ENCODE measurements at places on chromosomes 3 and 15.

DNA sequence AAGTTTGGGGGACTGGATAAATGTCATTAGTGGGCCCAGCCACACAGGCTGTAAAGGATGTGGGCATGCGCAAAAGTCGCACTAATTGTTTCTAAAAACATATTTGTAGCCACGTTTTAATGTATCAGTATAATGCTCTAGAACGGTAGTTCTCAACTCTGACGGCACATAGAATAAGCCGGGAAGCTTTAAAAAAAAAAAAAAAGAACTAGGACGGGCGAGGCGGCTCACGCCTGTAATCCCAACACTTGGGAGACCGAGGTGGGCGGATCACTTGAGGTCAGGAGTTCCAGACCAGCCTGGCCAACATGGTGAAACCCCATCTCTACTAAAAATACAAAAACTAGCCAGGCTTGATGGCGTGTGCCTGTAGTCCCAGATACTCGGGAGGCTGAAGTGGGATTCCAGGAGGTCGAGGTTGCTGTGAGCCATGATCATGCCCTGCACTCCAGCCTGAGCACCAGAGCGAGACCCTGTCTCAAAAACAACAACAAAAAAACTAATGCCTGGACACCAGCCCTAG, 618 bp upstream of the MON1A start:
- DNase-seq: no peak

- no peak for DNase-seq
These were observed 126.4 kb downstream of the IMPG2 start for GRCh38 chr3:101193957-101194356.

DNA sequence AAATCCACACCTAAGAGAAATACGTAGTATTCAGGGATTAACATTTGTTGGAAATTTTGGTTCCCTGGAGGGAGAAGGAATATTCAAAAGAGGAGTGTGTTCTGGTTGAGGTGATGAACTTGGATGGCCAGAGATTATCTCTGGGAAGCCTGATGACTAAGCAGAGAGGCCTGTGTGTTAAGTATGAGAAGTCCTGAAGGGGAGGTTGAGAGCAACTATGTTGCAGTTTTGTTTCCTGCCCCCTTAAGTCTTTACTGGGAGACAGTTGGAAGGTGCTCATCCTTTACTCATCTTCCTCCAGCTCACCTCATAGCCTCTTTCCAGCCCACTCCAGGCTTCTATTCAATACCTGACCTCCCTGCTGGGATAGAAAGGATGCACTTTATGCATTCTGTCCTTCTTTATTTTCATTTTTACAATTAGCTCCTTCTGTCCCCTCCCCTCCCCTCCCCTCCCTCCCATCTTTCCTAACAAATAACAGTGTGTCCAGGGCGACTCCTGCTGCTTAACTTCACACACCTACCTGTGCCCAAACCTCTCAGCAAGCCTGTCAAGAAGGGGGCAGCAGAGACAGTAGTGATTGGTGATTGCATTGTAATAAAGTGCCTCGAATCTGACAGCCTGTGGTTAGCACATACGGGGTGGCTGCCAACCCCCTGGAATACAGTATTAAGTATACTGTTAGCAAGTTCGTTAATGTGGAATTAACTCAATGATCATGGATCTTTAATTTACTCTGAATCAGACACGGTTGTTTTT, 11.9 kb downstream of the RAP2B start:
- DNase-seq: no peak

- DNase-seq: no peak
These were observed 88.1 kb upstream of the THRB start for GRCh38 chr3:24582431-24583403.

DNA sequence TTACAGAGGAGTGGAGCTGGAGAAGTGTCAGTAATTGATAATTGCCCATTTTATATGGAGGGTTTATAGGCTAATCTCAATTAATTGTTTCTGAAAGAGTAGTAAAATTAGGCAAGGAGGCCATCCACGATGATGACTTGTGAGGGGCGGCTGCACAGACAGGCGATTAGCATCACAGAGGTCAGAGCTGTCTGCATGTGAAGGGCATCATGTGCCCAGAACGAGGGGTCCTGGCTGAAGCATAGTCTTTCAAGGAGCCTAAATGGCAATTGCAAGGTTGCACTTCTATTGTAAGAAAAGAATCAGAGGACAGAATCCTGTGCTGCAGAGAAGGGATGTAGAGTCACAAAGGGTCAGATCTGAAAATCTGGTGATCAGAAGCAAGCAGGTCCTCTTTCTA, 196.6 kb downstream of the EBLN2 start:
- DNase-seq: no peak

GRCh38 chr3:148023994-148024393, 614.8 kb downstream of the ZIC1 start:
- DNase-seq: no peak

DNA sequence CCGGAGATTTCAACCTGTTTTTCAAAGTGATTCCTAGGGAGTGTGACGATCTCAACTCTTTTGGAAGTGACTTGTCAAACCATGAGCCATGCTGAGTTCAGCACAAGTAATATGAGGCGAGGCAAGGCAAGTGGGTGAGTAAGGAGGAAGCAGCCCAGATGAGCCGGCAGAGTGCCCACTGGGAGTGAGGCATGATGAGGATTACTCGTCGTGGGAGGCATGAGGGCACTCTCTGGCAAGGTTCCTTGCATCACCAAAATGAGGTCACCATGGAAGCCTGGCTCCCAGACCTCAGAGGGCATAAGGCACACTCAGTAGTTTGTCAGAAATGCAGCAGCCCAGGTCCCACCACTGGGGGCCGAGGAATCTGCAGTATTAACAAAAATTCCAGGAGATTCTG, 636.1 kb downstream of the MAGI1 start:
- DNase-seq: no peak

DNA sequence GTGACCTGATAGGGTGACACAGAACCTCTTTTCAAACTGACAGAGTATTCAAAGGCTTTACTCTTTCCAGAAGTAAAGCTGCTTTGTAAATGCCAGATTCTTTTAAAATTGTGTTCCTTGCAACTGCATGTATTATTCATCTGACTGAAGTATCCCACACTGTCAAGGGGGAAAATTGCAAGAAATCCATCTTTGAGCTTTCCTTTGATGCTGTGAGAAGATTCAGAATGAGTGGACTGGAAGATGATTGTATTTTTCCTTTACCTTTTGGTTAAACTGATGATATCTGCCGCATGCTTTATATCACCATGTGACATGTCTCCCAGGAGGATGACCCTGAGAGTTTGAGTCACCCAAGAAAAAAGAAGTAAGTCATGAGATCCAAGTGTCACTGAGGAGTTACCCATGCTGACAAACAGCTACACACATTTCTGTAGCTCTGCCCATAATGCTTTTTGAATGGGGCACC, 250.8 kb upstream of the CBLB start:
- DNase-seq: no peak

Data from left forelimb (tissue), 1 donor.